ENCODE measurements at places on chromosomes 13 and 19. TPM values are rescaled to one million over a fixed set of nuclear protein-coding genes. Genes with fewer than 3 reads are reported as not detected.

The UGGT2 gene
- 35.5 TPM for total RNA-seq

The NR2C2AP gene
- 25.7 TPM for total RNA-seq

- H3K4me3 ChIP-seq: no peak overlapping the region
- H3K4me1 ChIP-seq: no peaks in the 10 kb centered on the region
- H3K27ac ChIP-seq: no peak overlapping the region
- no peak for DNase-seq
- H3K36me3 ChIP-seq: no peaks in the 10 kb centered on the region
- no peaks in the 10 kb centered on the region for H3K27me3 ChIP-seq
Measured at GRCh38 chr13:34414616-34415015, 527.5 kb upstream of the NBEA start.

The ZNF625 gene
- not detected for total RNA-seq

DNA sequence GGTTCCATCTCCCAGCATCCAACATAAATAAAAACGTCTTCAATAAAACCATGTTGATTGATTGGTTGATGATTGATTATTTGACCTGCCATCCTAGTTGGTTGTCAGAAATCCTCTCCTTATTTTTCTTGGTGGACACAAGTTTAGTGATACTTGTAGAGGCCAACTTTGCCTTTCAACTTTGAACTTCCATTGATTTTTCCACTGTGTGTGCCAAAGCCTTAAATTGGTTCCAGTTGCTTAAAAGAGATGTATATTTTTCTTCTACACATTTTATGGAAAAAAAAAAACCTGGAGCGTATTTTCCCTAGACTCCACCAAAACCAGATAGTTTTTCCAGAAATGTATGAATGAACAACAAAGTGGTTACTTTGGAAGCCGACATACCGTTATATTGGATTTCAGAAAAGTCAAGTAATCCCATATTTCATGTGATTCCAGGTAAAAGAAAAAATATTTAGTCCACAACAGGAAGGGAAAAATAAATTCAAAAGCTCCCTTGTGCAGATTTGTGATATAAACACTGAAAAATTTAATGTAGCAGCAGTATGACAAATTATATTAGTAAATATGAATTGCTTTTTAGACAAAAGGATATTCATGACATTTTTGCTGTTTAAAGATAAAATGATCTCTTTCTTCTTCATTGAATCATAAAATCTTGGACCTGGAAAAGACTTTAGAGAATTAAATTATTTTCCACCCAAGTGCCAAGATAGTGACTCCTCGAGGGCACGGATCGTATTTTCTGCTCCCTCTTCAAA lies 85.2 kb downstream of the MBNL2 start:
- DNase-seq: no peak
- no peak overlapping the region for H3K4me3 ChIP-seq
- peaks cover 50% of the 10 kb centered on the region for H3K4me1 ChIP-seq
- no peaks in the 10 kb centered on the region for H3K27me3 ChIP-seq
- H3K36me3 ChIP-seq: no peaks in the 10 kb centered on the region

The NANOS2 gene
- total RNA-seq: not detected

The ZNF208 gene
- total RNA-seq: not detected

DNA sequence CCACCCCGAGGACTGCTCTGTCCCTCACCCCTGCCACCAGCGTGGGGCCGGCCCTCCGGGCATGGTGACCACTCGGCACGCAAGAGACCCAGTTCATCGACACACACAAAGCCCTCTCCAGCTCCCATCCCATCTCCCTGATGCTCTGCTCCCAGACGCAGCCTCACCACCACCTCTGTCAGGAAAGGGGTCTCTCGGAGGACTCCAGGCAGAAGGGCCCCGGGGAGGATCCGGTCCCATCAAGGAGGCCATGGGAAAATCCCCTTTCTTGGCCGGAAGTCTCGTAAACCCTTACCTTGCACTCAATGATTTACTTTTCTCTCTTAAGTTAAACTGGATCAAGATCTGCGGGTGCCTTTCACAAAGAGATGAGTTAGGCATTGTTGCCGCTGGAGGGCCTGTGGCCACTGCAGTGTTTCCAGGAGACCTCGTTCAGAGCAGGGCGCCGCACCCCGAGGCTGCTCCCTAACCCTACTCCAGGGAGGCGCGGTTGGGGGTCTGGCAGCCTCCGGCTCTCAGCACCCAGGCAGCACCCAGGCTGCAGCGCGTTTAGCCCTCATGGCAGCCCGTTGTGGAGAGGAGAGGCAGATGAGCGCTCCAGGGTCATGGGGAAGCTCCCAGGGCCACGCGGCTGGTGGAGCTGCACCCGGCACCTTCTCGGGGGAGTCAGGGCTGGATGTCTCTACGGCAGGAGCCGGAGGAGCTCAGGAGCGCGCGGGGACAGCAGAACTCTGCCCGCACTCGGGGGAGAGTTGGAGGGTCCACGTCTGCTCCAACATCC lies 31.0 kb downstream of the C2CD4C start:
- H3K4me3 ChIP-seq: no peak overlapping the region
- H3K4me1 ChIP-seq: no peaks in the 10 kb centered on the region
- no peak for DNase-seq
- H3K27me3 ChIP-seq: no peaks in the 10 kb centered on the region
- no peak overlapping the region for H3K27ac ChIP-seq
- H3K36me3 ChIP-seq: no peaks in the 10 kb centered on the region

GRCh38 chr19:12882589-12882988 lies 1.3 kb upstream of the DNASE2 start:
- no peak overlapping the region for H3K4me3 ChIP-seq
- H3K27me3 ChIP-seq: no peaks in the 10 kb centered on the region
- H3K4me1 ChIP-seq: no peaks in the 10 kb centered on the region
- H3K36me3 ChIP-seq: no peaks in the 10 kb centered on the region
- DNase-seq: no peak

Measured in Caco-2 (cell line).